ENCODE measurements at places on chromosomes 6 and 20.
A peak's percentile ranks its signal among the peaks of the same experiment; 100 is the strongest.

DNA sequence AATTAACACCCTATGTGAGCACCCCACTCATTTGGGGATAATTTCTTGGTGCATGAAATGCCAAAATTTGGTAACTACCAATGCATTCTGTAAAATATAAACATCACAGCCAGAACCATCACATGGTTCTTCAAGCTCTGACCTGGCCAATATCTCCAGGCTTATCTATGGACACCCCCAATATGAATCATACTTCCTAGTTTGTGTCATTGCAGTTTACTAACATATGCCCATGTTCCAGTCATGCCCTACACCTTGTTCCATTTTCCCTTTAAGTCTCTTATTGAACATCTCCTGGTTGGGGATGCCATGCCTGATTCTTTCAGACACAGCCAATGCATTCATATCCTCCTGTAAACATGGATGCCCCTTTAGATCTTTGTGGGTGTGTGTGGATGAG is 572.8 kb upstream of the BTBD3 start:
- no peak for DNase-seq

DNA sequence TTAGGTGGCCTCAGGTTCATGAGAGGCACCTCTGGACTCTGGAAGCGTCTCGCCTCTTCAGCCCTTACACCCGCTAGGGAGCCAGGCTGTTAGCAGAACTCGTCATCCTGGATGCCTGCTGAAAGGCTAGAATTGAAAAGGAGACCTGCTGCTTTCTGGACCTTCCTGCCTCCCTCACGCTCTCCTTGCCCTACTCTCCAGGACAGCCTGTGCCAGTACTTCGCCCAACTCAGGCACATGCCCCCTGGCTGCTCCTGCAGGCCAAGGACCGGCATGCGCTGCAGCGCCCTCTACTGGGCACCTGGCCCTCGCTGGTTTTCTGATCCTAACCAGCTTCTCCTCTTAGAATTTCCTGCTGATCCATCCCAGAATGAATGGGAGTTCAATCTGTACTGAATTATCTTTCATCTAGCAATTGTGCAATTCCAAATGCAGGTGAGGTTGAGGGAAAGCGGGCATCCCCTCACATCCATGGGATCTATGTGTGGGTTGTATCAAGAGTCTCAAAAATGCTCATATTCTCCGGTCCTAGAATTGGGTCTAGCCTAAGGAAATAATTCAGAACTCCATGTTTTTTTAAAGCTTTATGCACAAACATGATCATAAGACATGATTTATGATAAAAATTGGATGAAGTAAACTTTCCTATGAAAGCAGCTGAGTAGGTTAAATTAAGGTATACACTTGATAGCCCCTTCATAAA is 78.0 kb downstream of the PTPN1 start:
- DNase-seq: peak; percentile 54

DNA sequence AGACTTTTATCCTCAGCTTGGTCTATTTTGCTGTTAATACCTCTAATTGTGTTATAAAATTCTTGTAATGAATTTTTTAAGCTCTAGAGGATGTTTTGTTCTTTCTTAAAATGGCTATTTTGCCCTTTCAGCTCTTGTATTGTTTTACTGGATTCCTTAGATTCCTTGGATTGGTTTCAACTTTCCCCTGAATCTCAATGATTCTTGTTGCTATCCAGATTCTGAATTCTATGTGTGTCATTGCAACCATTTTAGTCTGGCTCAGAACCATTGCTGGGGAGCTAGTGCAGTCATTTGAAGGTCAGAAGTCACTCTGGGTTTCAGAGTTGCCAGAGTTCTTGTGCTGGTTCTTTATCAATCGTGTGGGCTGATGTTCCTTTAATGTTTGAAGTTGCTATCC is 37.1 kb downstream of the OTOR start:
- DNase-seq: no peak

DNA sequence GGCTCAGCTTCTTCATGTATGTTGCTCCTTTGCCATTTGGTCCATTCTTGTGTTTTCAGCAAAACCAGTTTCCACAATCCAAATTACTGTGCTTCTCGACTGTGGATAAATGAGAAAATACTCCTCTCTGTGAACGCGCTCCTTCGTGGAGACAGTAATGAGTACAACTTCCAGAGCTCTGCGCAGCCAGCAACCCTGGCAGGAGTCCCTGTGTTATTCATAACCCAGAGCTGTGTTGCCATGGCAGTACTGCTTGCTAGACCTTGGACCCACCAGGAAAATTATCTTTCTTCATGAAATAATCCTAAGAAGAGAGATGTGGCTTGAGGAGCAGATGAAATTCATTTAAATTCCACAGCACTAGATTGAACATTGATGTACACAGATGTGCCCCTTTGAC is 73.7 kb downstream of the SLC22A3 start:
- no peak for DNase-seq

DNA sequence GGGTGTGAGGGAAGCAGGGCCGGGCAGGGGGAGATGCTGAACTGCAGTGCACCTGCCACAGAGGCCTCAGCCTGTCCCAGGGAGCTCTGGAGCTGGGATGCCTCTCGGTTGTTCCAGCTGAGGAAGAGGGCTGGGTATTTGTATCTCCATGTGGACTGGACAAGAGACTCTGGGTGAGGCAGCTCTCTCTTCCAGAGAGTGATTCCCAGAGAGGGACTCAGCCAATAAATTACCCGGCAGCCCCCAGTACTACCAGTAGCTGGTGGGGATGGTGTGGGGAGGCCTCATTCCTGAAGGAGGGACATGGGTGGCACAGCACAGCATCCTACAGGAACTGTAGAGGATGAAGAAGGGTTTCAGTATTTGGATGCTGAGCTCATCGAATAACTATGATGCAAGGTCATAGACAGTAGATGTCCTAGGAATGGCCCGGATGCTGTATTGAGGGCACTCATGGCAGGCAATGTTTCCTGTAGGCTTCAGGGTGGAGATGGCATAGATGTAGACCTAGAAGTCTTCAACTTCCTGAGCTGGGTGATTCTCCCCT is 1.4 kb downstream of the FGD2 start:
- no peak for DNase-seq

DNA sequence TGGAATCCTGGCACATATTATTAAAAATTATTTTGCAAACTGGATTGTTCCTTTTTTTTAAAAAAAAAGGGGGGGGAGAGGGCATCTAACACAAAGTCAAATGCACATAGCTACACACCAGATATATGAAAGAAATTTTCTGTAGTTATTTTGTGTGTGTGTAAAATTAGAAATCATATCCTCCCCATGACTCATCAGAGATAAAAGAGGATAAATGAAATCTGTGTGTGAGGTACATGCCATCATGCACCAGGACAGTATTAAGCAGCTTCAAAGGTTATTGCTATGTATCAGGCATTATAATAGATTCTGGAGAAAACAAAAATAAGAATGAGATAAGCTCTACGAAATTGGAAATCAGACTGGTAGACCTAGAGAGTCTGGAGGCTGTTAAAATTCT is 5.2 kb downstream of the BTBD9 start:
- DNase-seq: no peak

GRCh38 chr20:15716256-15716655 is 857.0 kb downstream of the KIF16B start:
- DNase-seq: no peak

- DNase-seq: peak; percentile 67
These were observed 38.9 kb downstream of the SMAP1 start for GRCh38 chr6:70706491-70707123.

GRCh38 chr6:42101186-42101657 is 41.2 kb downstream of the C6orf132 start:
- no peak for DNase-seq

DNA sequence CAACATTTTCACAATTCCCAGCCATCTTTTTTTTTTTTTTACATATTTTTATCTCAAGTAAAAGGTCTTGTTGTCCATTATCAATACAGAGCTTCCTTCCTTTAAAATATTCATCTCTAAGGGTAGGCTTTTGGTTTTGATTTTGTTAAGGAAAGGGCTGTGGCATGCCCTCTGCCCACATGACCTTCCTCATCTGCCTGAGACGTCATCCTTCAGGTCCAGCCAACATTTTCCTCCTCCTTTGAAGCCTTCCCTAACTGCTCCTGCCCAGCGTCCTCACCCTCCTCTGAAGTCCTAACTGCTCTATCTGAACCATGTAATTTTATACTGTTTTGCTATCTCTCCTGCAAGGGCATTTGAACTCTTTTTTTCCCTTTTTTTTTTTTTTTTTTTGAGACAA is 73.9 kb upstream of the TGM3 start:
- DNase-seq: no peak

- DNase-seq: peak; percentile 17
These were observed 61.4 kb upstream of the E2F3 start for GRCh38 chr6:20340068-20340848.

- DNase-seq: no peak
These were observed 102.9 kb upstream of the BMP2 start for GRCh38 chr20:6664574-6664973.

GRCh38 chr6:158323561-158323958 is 11.3 kb downstream of the TULP4 start:
- DNase-seq: no peak

GRCh38 chr20:31593221-31594001 is 11.7 kb upstream of the ID1 start:
- DNase-seq: peak; percentile 97

GRCh38 chr6:138349891-138350290 is 27.8 kb upstream of the SMIM28 start:
- DNase-seq: no peak

GRCh38 chr6:5781966-5782556 is 224.7 kb downstream of the NRN1 start:
- no peak for DNase-seq

- DNase-seq: no peak
These were observed 165.8 kb downstream of the KIF16B start for GRCh38 chr20:16407251-16408067.

DNA sequence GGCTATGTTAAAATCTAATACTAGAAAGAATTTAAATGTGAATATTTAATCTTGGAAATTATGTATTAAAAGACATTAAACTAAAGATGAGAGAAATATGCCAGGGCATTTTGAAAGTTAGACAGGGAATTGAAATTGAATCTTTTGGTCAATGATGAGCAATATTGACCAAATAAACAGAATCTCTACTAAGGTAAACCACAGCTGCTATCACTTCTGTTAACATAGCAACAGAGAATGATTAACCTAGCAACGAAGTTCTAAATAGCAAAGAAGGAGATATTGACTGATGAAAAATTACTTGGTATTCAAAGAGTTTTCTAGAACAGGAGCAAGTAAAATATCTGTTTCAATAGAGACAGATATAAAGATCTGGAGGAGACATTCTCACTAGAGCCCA is 45.2 kb upstream of the RSPO3 start:
- no peak for DNase-seq

DNA sequence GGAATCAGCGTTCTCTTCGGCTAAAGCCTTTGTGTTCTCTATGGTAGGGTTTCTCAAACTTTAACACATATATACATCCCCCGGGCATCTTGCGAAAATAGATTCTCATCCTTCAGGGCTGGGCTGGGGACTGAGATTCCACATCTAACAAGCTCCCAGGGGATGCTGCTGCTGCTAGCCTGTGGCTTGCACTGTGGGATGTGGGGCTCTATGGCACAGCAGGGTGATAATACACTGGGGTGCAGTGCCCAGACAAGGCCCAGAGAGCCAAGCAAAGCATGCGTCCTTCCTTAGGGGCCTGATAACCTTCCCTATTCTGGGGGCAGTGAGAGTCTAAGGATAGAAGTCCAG is 102.0 kb downstream of the LAMP5 start:
- DNase-seq: peak; percentile 11

DNA sequence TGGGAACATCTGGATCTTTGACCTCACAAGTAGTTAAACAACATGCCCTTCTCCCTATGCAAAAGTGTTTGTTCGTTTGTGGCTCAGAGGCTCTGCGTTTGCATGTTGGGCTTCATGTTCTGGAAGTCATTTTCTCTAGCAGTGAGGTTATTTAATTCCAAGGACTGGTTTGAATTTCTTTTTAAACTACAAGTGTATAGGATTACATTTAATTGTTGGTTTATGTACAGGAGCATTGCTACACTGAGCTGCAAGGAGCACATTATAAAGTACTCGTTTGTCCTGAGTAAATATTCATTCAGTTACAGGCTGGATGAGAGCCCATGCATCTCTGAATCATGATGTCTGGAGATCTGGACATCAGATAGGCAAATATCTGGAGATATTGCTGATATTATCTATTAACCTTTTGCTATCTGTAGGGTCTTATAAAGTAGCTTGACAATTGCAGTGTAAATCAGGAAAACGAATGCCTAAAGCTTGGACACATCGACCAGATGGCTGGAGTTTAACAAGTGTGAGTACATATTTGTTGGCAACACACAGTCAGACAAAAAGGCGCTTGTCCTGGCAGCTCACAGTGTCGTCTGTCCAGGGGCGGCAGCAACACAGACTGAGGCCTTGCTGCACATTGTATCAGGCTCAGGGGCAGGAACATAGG is 84.6 kb downstream of the PDE7B start:
- peak; percentile 87 for DNase-seq

- peak; percentile 35 for DNase-seq
These were observed 54.9 kb downstream of the TAF4 start for GRCh38 chr20:62010551-62011402.
